Activated CD4-positive, alpha-beta T cell treated with anti-CD3 and anti-CD28 coated beads, Interleukin-2, amount 50 U/mL, for 24 hours (primary cell): ENCODE measurements at places on chromosomes 4 and X.

DNA sequence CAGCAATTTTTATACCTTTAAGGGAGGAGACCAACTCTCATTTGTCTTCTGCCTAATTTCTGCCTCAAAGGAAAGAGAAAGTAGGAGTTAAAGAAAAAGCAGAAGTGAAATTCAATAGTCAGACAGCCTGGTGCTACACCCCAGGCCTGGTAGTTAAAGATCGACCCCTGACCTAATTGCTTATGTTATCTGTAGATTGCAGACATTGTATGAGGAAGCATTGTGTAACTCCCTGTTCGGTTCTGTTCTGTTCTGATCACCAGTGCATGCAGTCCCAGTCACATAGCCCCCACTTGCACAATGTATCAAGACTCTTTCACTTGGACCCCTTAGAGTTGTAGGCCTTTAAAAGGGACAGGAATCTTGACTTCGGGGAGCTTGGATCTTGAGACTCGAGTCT, 335.9 kb upstream of the AR start:
- no peak for DNase-seq

DNA sequence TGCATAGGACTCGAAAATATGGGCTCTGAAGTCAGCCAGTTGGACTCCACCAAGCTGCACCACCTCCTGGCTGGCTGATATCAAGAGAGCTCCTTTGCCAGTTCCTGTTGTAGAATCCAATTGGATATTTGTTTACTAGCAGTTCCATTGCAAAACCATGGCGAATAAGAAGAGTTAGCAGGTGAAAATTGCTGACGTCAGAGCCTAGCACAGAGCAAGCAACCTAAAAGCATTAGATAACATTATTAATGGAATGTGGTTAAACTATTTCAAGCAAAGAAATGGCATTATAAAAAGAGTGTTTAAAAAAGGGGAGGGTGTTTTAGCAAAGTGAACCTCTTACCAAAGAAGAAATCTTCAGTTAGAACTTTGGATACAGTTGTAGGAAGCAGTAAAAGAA, 1816.3 kb upstream of the TENM3 start:
- DNase-seq, result no peak

DNA sequence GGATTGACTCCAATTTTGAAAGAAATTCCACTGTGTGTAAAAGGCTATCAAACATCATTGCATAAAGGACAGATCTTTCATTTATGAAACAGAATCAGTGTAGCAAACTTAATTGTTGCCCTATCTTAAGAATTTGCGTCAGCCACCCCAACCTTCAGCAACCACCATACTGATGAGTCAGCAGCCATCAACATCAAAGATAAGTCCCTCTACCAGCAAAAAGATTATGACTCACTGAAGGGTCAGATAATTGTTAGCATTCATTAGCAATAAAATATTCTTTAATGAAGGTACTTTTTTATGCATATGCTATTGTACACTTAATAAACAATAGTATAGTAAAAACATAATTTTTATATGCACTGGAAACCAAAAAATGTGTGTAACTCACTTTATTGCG, 15.8 kb upstream of the GRSF1 start:
- DNase-seq, result no peak

GRCh38 chrX:3549411-3549911, 164.0 kb downstream of the PRKX start:
- DNase-seq, result no peak

DNA sequence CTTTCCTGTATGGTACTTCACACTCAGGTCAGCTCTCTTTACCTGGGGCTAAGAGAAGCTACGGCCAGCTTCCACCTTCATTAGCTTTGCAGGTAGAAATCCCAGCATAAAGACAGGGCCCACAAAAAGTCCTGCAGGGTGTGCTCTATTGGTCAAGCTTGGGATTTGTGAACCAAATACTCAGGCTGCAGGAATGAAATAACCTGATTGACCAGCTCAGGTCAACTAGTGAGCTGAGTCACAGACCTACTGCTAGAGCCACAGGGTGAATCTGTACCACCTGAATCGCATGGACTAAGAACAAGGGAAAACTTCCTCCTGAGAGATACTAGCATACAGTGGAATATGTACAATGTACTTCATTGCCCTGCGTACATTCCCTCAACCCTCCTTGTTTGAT, 172.2 kb downstream of the HHIP start:
- no peak for DNase-seq

DNA sequence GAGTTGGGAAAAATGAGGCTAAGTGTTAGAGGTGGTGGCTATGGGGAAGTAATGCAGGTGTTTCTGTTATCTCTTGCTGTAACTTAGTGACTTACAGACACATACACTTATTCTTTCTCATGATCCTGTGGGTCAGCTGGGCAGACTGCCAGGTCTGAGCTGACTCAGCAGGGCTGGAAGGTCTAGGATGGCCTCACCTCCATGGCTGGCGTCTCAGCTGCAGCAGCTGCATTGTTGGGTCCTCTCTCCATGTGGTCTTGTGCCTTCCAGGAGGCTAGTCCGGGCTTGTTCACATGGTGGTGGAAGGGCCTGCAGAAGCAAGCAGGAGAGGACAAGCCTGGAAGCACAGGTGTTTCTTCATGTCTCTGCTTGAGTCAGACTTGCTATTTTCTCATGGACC, 172.7 kb downstream of the NHS start:
- DNase-seq, result no peak

DNA sequence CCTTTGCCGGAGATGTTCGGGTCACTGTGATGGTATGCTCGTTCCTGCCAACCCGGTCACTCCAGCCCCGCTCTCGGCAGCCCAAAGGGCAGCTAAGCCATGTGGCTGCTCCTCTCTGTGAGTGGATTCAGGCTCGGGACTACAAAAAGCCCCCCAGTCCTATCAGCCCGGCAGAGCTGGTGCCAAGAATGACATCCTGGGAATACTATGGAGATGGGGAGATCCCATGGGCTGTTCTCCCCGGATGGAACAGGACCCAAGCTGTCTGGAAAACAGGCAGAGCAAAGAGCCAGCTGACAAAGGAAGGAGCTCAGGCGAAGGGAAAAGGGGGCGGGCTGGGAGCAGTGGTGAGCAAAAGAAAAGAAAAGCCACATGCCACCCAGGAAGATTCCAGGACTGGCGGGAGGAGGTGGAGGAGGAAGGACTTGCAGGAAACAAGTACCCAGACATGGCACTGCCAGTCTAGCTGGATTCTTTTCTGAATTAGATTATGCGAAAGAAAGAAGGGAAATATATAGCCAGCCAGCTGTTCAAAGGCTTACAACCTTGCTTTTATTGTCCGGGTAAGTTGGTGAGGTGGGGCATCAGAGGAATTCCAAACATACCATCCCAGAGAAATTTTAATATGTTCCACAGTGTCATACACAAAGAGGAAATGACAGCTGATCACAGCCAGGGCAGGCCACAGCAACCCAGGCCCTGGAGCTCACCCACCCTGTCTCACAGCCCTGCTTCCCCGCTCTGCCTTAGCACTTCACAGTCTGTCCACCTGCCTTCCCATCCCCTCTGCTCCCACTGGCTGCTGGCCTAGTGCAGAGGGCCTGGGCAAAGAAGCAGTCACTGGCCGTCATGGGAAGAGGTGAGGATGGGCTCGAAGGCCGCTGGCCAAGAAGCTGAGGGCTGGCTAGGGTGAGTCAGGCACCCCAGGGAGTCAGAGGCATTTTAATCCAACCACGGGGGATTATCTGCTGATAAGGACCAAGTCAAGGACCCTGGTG, 3.4 kb downstream of the NDP start:
- DNase-seq, result no peak

- DNase-seq, result no peak
These were observed 554.8 kb upstream of the TENM3 start for GRCh38 chr4:181688432-181688831.

DNA sequence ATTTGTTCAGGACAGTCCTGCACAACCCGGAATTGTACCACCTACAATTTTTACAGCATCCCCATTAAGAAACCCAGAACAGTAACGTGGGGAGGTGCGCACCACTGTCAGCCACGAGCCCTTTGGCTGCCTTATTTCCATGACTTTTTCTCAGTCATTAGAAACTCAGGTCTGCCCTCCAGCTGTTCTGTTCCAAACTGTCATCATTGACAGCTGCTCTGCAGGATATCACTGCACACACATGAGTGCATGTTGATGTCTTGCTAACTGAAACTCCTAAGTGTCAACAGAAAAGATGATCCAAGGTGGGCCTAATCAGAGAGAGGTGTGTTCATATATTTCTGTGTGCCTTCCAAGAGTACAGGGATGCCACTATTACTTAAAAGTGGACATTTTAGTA, 123.4 kb downstream of the PARM1 start:
- DNase-seq, result no peak

GRCh38 chrX:11781133-11781532, 23.1 kb downstream of the MSL3 start:
- DNase-seq, result no peak

DNA sequence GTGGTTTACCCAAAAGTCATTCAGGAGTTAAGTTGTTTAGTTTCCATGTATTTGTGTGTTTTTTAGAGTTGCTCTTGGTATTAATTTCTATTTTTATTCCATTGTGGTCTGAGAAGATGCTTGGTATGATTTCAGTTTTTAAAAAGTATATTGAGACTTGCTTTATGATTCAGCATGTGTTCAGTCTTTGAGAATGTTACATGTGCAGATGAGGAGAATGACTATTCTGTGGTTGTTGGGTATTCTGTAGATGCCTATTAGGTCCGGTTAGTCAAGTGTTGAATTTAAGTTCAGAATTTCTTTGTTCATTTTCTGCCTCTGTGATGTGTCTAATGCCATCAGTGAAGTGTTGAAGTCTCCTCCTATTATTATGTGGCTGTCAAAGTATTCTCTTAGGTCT, 249.4 kb downstream of the ARHGAP10 start:
- DNase-seq, result no peak

- DNase-seq, result no peak
These were observed 250.7 kb downstream of the THOC2 start for GRCh38 chrX:123481913-123482851.

DNA sequence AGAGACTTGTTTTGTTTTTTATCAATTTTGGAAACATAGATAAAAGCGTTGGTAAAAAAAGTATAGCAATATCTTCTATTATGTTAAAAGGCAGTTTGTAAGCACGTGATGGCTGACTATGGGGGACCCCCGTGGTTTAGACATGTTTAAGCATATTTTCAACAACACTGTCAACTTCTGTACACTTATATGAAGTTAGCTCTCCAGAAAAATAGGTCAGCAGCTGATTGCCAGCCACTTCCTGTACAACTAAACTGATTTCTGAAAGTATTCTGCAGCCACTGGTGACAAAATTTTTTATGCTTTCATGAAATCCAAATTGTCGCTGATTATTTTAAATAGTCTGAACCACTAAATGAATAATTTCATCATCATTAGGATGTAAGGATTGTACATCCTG, 45.2 kb downstream of the RBMX2 start:
- no peak for DNase-seq
